ENCODE measurements at places on chromosomes 11 and 22.

DNA sequence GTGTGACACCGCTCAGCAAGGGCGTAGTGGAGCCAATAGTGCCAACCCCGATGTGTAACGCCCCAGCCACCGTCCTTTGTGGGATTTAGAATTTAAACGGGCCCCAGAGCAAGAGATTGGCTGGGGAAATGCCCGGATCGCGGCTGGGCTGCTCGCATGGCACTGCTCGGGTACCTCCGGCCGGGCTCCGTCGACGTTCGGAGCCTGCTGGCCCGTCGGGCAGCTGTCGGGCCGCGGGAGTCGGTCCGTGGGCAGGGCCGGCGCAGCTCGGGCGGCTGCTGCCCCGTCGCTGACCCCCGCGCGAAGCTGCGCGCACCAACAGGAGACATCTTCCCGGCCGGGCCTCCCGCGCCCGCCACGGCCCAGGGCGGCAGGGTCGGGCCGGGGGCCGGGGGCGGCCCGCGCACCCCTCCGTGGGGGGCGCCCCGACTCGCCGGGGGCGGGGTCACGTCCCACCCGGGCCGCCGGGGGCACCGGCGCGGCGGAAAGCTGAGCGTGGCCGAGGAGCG, 1.3 kb upstream of the KDM2A start:
- DNase-seq = no peak

- DNase-seq = no peak
These were observed 119.0 kb upstream of the TP53AIP1 start for GRCh38 chr11:129061492-129062230.

GRCh38 chr11:104433751-104434150, 269.8 kb upstream of the PDGFD start:
- no peak for DNase-seq

- no peak for DNase-seq
These were observed 12.6 kb downstream of the DIXDC1 start for GRCh38 chr11:111949519-111950426.

GRCh38 chr11:60992842-60993409, 21.4 kb downstream of the CD6 start:
- peak; percentile 71 for DNase-seq

DNA sequence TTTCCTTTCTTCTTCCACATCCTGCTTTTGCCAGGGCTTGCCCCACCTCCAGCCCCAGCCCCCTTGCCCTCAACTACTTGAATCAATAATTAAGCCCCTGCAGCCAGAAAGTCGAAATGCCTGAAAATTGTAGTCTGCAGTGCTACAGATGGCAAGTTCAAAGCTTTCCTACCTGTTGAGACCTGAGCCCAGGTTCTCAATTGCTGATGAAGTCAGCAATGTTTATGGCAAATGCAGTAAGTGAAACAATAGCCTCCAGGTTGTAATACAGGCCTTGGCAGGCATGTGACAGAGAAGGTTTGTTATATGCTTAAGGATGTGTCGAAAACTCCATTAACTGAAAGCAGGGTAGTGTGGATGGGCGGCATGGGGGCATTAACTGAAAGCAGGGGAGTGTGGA, 181.1 kb upstream of the SESN3 start:
- DNase-seq = no peak

GRCh38 chr22:41562461-41562860, 1.7 kb downstream of the CSDC2 start:
- no peak for DNase-seq

GRCh38 chr11:67280341-67280787, 8.7 kb upstream of the ANKRD13D start:
- DNase-seq = no peak
